Lung (tissue), 17 donors: ENCODE measurements at places on chromosomes 2 and 18. TPM values are rescaled to one million over a fixed set of nuclear protein-coding genes. Genes with fewer than 3 reads are reported as not detected.
A peak's percentile ranks its signal among the peaks of the same experiment; 100 is the strongest.

The DCDC2C gene
- not detected for total RNA-seq

The UGT1A9 gene
- not detected for total RNA-seq

The PNPT1 gene
- total RNA-seq: 23.3 TPM

The FNDC4 gene
- 3.8 TPM for total RNA-seq

The COQ10B gene
- total RNA-seq: 18.3 TPM

The FLACC1 gene
- 8.6 TPM for total RNA-seq

The SLC40A1 gene
- total RNA-seq: 94.2 TPM

The CTNNA2 gene
- total RNA-seq: 0.37 TPM

The COL4A4 gene
- 14.0 TPM for total RNA-seq

The TGFA gene
- 13.0 TPM for total RNA-seq

The RNF125 gene
- total RNA-seq: 4.8 TPM

DNA sequence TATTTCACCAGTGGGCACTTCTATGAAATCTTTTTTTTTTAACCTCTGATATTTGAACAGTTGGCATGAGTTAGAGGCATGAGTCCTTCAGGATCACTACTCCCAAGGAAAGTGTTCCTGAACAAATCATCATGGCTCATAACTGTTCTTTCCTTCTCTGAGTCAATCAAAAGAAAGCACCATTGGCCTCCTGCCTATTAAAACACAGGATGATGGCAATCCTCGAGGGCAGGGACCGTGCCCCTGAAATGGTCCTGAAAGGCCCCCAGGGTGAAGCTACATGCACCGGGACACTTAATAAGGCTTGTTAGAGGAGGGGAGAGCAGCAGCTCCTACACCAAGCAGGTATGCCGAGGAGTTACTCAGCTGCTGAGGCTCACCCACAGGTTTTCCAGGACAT is 43.5 kb downstream of the SLC14A2 start:
- no peaks in the 10 kb centered on the region for H3K4me1 ChIP-seq
- DNase-seq: no peak
- H3K36me3 ChIP-seq: no peaks in the 10 kb centered on the region
- no peaks in the 10 kb centered on the region for H3K27me3 ChIP-seq

DNA sequence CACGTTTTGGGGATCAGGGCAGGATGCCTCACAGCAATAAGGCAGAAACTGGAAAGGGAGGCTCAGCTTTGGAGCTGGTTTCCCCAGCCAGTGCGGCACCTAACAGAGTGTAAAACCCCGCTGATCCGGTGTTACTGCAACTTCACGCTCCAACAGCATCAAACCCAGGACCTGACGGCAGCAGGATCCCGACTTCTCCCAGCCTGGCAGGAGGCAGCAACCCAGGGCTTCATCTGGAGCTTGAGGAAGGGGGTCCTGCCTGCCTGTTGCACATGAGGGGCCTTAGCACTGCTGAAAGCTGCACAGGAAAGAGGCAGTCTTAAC is 209.8 kb downstream of the MGAT5 start:
- H3K36me3 ChIP-seq: no peaks in the 10 kb centered on the region
- no peak for DNase-seq
- H3K27me3 ChIP-seq: no peaks in the 10 kb centered on the region
- H3K27ac ChIP-seq: no peak overlapping the region
- H3K4me1 ChIP-seq: peaks cover 3% of the 10 kb centered on the region

DNA sequence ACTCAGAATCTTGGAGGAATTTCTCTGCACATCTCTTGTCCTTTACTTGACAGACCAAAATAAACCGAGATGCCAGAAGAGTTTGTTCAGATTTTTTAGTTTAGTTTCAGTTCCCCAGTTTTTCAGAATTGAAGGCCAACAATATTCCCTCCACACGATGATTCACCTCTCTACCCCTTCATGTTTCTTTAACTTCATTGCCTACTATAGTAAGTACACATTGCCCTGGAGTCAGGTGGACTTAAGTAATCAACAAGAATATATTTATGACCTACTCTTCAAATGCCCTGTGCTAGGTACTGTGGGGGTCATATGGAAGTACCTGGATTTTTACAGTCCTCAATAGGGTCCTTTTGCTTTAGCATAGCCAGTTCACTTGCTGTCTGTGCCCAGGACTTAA is 79.6 kb upstream of the CTLA4 start:
- DNase-seq: no peak
- H3K4me3 ChIP-seq: no peak overlapping the region
- no peak overlapping the region for H3K27ac ChIP-seq
- H3K27me3 ChIP-seq: no peaks in the 10 kb centered on the region
- no peaks in the 10 kb centered on the region for H3K36me3 ChIP-seq

- no peaks in the 10 kb centered on the region for H3K36me3 ChIP-seq
- DNase-seq: no peak
- H3K4me1 ChIP-seq: no peaks in the 10 kb centered on the region
- H3K27ac ChIP-seq: no peak overlapping the region
- H3K27me3 ChIP-seq: no peaks in the 10 kb centered on the region
These were observed 48.5 kb upstream of the PID1 start for GRCh38 chr2:229319558-229319957.

- H3K27ac ChIP-seq: no peak overlapping the region
- H3K4me3 ChIP-seq: no peak overlapping the region
- no peaks in the 10 kb centered on the region for H3K4me1 ChIP-seq
These were observed 310.2 kb upstream of the STON1 start for GRCh38 chr2:48219555-48220436.

- no peak overlapping the region for H3K27ac ChIP-seq
- DNase-seq: no peak
- peaks cover 4% of the 10 kb centered on the region for H3K36me3 ChIP-seq
- H3K4me3 ChIP-seq: no peak overlapping the region
- no peaks in the 10 kb centered on the region for H3K27me3 ChIP-seq
These were observed 37.0 kb upstream of the GRHL1 start for GRCh38 chr2:9914384-9915065.

GRCh38 chr2:139916822-139917221 is 1136.6 kb upstream of the NXPH2 start:
- H3K27me3 ChIP-seq: no peaks in the 10 kb centered on the region
- DNase-seq: peak; percentile 18
- no peaks in the 10 kb centered on the region for H3K36me3 ChIP-seq

GRCh38 chr2:224947566-224947965 is 94.7 kb downstream of the DOCK10 start:
- no peaks in the 10 kb centered on the region for H3K27me3 ChIP-seq
- no peak overlapping the region for H3K4me3 ChIP-seq
- no peak for DNase-seq

DNA sequence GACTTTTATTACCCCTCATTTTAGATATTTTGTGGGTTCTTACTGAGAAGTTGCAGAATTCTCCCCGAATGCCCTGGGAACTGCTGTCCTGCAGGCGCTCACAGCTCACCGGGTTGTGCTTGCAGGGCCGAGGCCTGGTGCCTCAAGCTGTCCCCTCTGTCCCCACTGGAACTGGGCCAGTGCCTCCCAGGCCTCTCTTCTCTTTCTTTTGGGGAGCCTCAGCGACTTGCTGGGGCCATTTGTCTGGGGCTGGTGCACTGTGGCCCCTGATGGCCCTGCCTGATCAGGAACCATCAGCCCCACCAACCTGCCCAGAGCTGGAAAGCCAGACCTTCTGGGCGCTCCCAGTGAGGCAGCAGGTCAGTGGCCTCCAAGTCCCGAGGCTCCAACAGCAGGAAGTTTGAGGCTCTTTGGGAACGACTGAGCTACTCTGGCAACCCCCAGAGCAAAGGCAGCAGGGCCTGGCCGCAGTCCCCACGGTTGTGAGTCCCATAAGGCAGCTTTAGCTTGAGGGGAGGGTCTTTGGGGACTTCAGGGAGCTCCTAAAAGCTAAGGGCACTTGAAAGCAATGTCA is 14.7 kb upstream of the NEU4 start:
- no peaks in the 10 kb centered on the region for H3K36me3 ChIP-seq
- H3K27ac ChIP-seq: no peak overlapping the region
- H3K4me3 ChIP-seq: no peak overlapping the region
- DNase-seq: no peak

GRCh38 chr2:55223958-55224760 is 7.9 kb downstream of the CLHC1 start:
- peaks cover 3% of the 10 kb centered on the region for H3K4me1 ChIP-seq
- H3K4me3 ChIP-seq: no peak overlapping the region
- no peaks in the 10 kb centered on the region for H3K36me3 ChIP-seq
- no peaks in the 10 kb centered on the region for H3K27me3 ChIP-seq

GRCh38 chr2:205769879-205770278 is 87.6 kb downstream of the NRP2 start:
- no peak overlapping the region for H3K4me3 ChIP-seq
- H3K27ac ChIP-seq: peak overlapping the region; percentile 68
- H3K27me3 ChIP-seq: no peaks in the 10 kb centered on the region
- peaks cover 8% of the 10 kb centered on the region for H3K36me3 ChIP-seq
- peaks cover 67% of the 10 kb centered on the region for H3K4me1 ChIP-seq

GRCh38 chr2:213766465-213766901 is 482.2 kb downstream of the SPAG16 start:
- no peak for DNase-seq
- no peaks in the 10 kb centered on the region for H3K36me3 ChIP-seq

- no peaks in the 10 kb centered on the region for H3K27me3 ChIP-seq
- no peaks in the 10 kb centered on the region for H3K36me3 ChIP-seq
- no peaks in the 10 kb centered on the region for H3K4me1 ChIP-seq
- no peak overlapping the region for H3K4me3 ChIP-seq
- H3K27ac ChIP-seq: no peak overlapping the region
These were observed 6.7 kb downstream of the CYP27A1 start for GRCh38 chr2:218788529-218789255.

GRCh38 chr2:183079139-183079775 is 710 bp downstream of the DUSP19 start:
- H3K4me3 ChIP-seq: peak overlapping the region; percentile 43
- no peaks in the 10 kb centered on the region for H3K36me3 ChIP-seq
- DNase-seq: no peak

GRCh38 chr2:172409042-172409441 is 18.3 kb upstream of the ITGA6 start:
- no peak for DNase-seq
- peaks cover 5% of the 10 kb centered on the region for H3K4me1 ChIP-seq
- peaks cover 3% of the 10 kb centered on the region for H3K27me3 ChIP-seq
- H3K36me3 ChIP-seq: no peaks in the 10 kb centered on the region

DNA sequence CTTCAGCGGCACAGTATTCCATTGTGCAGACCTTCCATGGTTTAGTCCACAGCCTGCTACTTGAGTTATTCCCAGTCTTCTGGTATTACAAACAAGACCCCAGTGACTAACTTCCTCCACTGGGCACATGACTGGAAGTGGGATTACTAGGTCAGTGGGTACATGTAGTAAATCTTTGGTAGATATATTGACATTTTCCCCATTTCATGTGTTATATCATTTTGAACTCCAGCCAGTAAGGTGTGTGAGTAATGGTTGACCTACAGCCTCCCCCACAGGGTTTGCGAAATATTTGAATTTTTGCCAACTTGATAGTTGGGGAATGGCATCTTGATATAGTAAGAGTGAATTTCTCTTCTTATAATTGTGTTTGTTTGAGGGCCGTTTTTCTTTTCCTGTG is 58.8 kb downstream of the RNF144A start:
- H3K36me3 ChIP-seq: no peaks in the 10 kb centered on the region
- no peak overlapping the region for H3K4me3 ChIP-seq
- DNase-seq: no peak
- peaks cover 7% of the 10 kb centered on the region for H3K4me1 ChIP-seq
- no peak overlapping the region for H3K27ac ChIP-seq
- H3K27me3 ChIP-seq: no peaks in the 10 kb centered on the region

GRCh38 chr2:191923652-191923997 is 76.7 kb upstream of the CAVIN2 start:
- no peaks in the 10 kb centered on the region for H3K4me1 ChIP-seq
- no peaks in the 10 kb centered on the region for H3K27me3 ChIP-seq
- H3K36me3 ChIP-seq: no peaks in the 10 kb centered on the region
- DNase-seq: no peak
- H3K4me3 ChIP-seq: no peak overlapping the region

- H3K4me1 ChIP-seq: no peaks in the 10 kb centered on the region
- no peaks in the 10 kb centered on the region for H3K27me3 ChIP-seq
- no peak overlapping the region for H3K4me3 ChIP-seq
- no peaks in the 10 kb centered on the region for H3K36me3 ChIP-seq
- H3K27ac ChIP-seq: no peak overlapping the region
These were observed 55.1 kb downstream of the COL4A3 start for GRCh38 chr2:227219312-227220105.

DNA sequence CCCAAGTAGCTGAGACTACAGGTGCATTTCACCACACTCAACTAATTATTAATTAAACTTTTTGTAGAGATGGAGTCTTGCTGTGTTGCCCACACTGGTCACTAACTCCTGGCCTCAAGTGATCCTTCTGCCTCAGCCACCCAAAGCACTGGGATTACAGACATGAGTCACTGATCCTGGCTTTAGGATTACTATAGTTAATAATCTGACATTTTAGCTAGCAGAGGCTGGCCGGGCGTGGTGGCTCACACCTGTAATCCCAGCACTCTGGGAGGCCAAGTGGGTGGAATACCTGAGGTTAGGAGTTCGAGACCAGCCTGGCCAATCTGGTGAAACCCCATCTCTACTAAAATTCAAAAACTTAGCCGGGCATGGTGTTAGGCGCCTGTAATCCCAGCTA is 39.5 kb downstream of the USP34 start:
- no peaks in the 10 kb centered on the region for H3K27me3 ChIP-seq
- no peak overlapping the region for H3K4me3 ChIP-seq
- H3K27ac ChIP-seq: no peak overlapping the region
- DNase-seq: no peak
- H3K4me1 ChIP-seq: peaks cover 21% of the 10 kb centered on the region
- no peaks in the 10 kb centered on the region for H3K36me3 ChIP-seq

GRCh38 chr2:239425631-239426030 is 24.8 kb upstream of the HDAC4 start:
- H3K27me3 ChIP-seq: no peaks in the 10 kb centered on the region
- no peak overlapping the region for H3K27ac ChIP-seq
- no peaks in the 10 kb centered on the region for H3K36me3 ChIP-seq
- DNase-seq: no peak
- H3K4me3 ChIP-seq: no peak overlapping the region
- H3K4me1 ChIP-seq: peaks cover 17% of the 10 kb centered on the region

GRCh38 chr2:62184512-62185230 is 11.2 kb upstream of the B3GNT2 start:
- no peaks in the 10 kb centered on the region for H3K27me3 ChIP-seq
- H3K4me3 ChIP-seq: no peak overlapping the region
- peak; percentile 84 for DNase-seq
- no peaks in the 10 kb centered on the region for H3K36me3 ChIP-seq

DNA sequence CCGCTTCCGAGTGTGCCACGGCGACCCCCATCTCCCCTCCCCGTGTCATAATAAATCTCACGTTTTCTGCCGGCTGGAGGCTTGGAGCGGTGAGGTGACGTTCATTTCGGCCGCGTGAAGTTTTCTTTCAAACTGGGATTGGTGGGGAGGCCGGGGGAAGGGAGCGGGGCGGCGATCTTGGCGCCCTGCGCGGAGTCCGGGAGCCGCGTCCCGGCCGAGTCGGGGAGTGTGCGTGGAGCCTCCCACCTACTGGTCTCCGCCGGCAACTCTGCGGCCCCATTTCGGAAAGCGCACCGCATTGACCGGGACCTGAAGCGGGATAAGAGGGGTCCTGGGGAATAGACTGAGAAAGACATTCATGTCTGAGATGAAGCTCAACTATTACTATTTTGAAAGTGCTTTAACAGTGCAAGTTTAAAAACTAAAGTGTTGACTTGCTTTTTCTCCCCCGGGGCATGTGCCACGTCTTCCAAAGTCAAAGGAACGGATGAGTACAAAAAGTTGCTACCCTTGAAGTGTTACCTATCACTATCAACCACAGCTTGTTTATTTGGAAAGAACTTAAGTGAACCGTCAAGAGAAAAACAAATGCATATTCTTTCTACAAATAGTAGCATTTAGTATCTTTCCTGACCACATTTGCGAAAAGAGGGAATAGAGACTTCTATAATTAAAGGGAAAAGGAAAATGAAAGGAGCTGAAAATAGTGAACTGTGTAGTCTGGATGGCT is 818 bp upstream of the IKZF2 start:
- no peaks in the 10 kb centered on the region for H3K4me1 ChIP-seq
- H3K27me3 ChIP-seq: no peaks in the 10 kb centered on the region

GRCh38 chr2:177519534-177520115 is 127.1 kb downstream of the AGPS start:
- peaks cover 3% of the 10 kb centered on the region for H3K36me3 ChIP-seq
- H3K27me3 ChIP-seq: no peaks in the 10 kb centered on the region
- no peak for DNase-seq
- no peak overlapping the region for H3K4me3 ChIP-seq
- H3K27ac ChIP-seq: no peak overlapping the region
